Lung microvascular endothelial cell (primary cell): ENCODE measurements at places on chromosomes 16 and 17. TPM values are rescaled to one million over a fixed set of nuclear protein-coding genes. Genes with fewer than 3 reads are reported as not detected.

GRCh38 chr17:76873856-76874255, 5.7 kb downstream of the MGAT5B start:
- no peak for DNase-seq

DNA sequence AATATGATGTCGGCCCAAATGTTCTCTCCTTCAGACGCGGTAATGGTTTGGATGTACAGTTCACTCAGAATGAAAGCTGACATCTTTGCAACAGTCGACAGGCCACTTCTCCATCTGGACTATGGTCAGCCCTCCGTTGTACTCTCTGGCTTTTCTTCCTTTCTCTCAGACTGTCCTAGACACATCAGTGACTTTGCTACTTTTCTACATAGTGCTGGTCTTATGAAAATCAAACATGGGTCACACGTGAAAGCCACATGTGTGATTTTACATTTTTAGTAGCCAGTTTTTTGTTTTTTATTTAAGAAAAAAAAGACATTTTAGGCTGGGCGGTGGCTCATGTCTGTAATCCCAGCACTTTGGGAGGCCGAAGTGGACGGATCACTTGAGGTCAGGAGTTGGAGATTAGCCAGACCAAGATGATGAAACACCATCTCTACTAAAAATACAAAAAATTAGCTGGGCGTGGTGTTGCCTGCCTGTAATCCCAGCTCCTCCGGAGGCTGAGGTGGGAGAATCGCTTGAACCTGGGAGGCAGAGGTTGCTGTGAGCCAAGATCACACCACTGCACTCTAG, 644.1 kb downstream of the KCNJ2 start:
- DNase-seq: no peak

- DNase-seq: peak; percentile 88
These were observed 10.5 kb downstream of the POLDIP2 start for GRCh38 chr17:28346746-28347246.

- DNase-seq: no peak
These were observed 83.2 kb downstream of the C16orf78 start for GRCh38 chr16:49456763-49457162.

DNA sequence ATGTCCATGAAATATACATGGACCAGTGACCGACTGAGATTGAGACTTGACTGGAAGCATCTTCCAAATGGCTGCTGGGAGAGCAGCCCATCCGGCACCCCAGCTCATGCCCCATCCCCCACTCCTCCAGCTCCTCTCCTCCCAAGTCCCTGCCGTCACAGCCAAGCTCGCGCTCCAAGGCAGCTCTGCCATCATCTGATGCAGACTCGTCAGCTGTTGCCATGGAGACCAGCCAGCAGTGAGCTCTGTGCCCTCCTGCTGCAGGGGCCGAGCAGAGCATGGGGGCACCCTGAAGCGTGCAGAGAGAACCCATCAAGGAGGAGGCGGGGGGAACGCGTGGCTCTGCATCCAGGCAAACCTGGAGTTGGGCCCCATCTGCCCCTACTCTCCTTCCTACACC, 74.5 kb upstream of the TNRC6C start:
- DNase-seq: no peak

GRCh38 chr16:75754141-75754540, 27.9 kb upstream of the CPHXL start:
- DNase-seq: no peak

GRCh38 chr16:2284797-2285576, 17.1 kb upstream of the RNPS1 start:
- no peak for DNase-seq

GRCh38 chr17:27284811-27285415, 9.0 kb upstream of the WSB1 start:
- peak; percentile 58 for DNase-seq

DNA sequence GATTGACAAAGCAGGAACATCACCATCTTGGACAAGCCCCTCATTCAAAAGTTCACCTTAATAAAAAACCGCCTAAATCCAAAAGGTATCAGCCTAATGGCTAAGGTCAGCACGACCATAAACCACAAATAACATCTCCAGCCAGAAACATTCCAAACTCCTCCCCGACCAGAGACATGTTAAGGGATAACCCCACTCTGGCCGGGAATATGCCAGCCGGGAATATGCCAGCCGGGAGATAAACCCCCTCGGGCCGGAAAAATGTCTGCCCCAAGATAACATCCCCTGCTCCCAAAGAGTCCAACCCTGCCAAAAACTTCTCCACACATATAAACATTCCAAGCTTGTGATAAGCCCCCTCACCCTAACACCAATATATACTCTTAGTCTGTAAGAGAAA, 1.4 kb downstream of the DHX33 start:
- no peak for DNase-seq

DNA sequence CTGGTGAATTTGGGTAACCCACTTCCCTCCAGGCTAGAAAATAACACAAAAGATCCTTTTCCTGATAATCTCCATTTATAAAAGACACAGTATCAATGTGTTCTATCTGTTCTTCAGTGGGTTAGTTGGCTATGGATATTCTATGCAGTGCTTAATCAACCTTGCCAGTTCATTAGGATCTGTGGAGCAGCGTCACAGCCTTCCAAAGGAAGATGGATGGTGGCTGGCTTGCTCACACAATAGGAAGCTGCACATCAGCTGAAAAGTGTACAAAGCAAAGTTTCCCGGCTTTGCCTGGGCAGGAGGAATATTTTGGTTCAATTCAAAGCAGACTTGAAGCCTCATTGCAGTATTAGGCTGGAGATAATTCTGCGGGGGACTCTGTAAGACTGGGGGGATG, 70.3 kb upstream of the CA10 start:
- no peak for DNase-seq

GRCh38 chr16:89863741-89864526, 9.5 kb upstream of the TCF25 start:
- no peak for DNase-seq

GRCh38 chr16:80300876-80301275, 239.9 kb upstream of the DYNLRB2 start:
- no peak for DNase-seq

DNA sequence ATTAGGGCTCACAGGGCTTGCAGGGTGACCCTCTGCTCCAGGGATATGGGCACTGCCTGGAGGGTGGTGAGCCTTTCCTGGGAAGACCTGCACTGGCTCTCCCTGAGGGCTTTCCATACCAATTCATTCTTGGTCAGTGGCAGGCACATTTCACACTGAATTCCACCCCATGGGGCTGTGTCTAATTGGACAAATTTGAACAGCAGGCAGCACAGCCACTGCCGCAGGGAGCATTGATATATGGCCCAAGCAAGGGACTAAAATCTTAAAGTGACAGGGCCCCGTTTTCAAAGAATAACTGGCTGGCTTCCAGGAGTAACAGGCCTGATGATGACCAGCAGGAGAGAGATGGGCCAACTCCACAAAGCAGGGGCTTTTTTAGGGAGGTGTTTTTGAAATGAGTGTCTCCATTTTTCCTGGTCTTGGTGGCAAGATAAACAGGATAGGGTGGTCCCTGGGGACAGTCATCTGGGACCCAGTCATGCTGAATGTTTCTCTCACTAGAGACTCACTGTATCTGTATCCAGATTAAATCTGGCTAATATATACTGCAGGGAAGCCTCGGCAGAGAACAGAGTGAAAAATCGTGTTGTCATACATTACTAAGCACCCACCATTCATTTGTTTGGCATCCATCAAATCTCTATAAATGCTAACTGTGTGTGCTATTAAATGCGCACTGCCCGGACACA, 74.1 kb upstream of the TBX2 start:
- DNase-seq: no peak

GRCh38 chr16:3474136-3474779, 21.0 kb downstream of the C16orf90 start:
- DNase-seq: no peak

GRCh38 chr16:83515395-83515794, 292.4 kb upstream of the HSBP1 start:
- no peak for DNase-seq

DNA sequence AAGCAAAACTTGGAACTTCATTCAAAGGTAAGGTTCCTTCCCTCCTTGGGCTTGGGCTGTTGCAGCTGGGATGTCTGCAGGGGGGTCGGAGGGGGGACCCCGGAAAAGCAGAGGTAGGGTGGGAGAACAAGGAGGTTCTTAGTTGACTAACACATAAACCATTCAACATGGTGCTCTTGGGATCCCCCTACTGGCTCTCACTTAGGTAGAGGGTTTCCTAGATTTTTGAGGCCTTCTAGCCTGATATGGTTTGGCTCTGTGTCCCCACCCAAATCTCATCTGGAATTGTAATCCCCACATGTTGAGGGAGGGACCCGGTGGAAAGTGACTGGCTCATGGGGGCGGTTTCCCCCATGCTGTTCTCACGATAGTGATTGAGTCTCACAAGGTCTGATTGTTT, 93.9 kb downstream of the RGS9 start:
- no peak for DNase-seq

- no peak for DNase-seq
These were observed 60.8 kb upstream of the CORO6 start for GRCh38 chr17:29683481-29683880.

DNA sequence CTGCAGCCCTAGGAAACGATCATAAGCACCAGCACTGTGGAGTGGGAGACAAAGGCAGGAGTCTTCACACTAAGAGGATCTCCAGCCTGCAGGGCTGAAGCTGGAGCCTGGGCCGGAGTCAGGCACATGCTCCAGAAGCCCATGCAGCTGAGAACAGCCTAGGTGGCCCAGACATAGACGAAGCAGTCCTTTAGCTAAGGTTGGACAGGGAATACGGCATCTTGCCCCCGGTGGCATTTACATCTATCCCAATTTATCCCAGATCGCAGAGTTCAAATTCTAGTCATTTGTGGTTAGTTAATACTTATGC, 13.9 kb downstream of the TSPOAP1 start:
- DNase-seq: no peak

DNA sequence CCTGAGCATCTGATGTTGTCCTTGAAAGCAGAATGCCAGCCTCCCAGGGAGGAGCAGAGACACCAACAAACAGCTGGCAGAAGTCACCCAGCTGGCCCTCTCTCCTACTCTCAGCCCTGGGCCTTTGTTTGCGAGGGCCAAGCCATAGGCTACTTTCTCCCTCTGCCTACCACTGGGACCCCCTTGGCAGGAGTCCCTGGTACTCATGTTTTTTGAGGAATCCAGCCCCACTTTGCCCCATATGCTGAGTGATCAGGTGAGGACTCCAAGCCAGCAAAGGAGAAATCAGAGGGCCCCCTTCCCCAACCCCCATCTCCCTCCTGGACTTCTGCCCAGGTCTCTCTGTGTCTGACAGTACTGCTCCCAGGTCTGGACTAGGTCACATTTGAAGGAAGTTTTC, 121.9 kb downstream of the USP31 start:
- DNase-seq: no peak

DNA sequence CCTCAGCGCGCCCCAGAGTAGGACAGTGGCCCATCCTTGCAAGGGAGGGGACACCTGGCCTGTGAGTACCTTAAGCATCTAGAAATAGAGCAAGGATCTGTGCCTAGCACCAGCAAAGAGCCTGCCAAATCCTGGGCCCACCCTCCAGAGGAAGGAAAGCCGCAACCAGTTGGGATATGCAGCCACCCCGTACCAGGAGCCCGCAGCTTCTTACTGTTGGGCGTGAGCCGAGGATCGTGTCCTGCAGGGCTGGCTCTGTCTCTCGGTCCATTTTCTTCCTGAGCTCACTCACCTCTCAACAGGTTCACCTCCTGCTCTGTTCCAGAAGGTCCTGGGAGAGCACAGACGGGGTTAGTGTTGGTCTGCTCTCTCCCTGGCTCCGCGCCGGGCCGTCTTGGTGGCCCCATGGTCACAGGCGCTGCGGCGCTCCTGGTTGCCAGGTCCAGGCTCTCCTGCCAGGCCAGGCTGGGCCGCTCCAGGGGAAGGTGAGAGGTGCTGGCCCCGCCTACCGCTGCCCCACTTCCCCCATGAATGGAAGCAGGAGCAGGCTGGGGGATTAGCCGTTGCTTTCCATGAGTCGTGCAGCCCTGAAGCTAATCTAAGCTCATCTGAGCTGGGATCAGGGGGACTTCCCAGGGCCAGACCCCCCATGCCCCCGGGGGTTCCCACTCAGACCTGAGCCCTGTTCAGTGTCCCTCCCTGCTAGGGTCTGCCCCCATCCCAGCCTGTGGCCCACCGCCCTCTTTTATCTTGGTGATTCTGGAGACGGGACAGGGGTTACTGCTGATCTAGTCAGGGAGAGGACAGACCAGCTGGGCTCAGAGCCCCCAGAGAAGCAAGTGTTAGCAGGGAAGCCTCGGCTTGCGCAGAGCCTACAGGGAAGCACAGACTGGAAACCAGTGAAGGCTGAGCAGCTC, 12.7 kb downstream of the ENDOV start:
- no peak for DNase-seq

GRCh38 chr17:45388604-45389325, 43.9 kb downstream of the ARHGAP27 start:
- no peak for DNase-seq

GRCh38 chr16:65665586-65665985, 543.7 kb upstream of the CDH11 start:
- no peak for DNase-seq

GRCh38 chr16:143047-143446, 4.6 kb upstream of the NPRL3 start:
- no peak for DNase-seq

- no peak for DNase-seq
These were observed 7.8 kb upstream of the PDP2 start for GRCh38 chr16:66872559-66872942.

GRCh38 chr16:66103211-66103610, 263.3 kb upstream of the CDH5 start:
- no peak for DNase-seq

DNA sequence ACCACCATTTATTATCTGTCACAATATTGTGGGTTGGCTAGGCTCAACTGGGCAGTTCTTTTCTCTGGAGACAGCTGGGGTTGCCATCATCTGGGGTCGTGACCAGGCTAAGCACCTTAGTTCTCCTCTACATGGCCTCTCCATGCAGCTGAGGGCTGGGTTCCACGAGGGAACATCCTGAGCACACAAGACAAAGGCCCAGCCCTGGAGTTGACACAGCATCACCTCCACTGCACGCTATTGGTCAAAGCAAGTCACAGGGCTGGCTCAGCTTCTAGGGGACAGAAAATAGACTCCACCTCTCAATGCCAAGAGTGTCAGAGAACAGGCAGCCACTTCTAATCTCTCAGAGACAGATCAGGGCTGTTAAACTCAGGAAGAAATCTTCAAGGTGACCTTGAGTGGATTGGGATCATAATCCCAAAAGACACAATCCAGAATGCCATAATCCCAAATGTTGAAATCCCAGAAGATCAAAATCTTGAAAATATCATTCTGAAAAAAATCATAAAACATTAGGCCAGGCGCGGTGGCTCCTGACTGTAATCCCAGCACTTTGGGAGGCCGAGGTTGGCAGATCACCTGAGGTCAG, 13.0 kb upstream of the USP10 start:
- DNase-seq: no peak

- DNase-seq: no peak
These were observed 70.0 kb upstream of the TNRC6C start for GRCh38 chr17:77888242-77889134.

GRCh38 chr17:64315570-64315969, 52.5 kb upstream of the TEX2 start:
- DNase-seq: no peak

GRCh38 chr16:66391726-66392670, 25.5 kb downstream of the CDH5 start:
- DNase-seq: no peak

Gene CA7
- total RNA-seq: not detected in 2 replicates

Gene AKAP10
- total RNA-seq: 9.6 and 15.5 TPM in 2 replicates

Gene KRTAP4-12
- not detected in 2 replicates for total RNA-seq

Gene EXOC3L1
- total RNA-seq: 33.8 and 48.0 TPM in 2 replicates

Gene RPL38
- total RNA-seq: 3,826 and 4,570 TPM in 2 replicates

Gene GPRC5B
- total RNA-seq: 26.6 and 110 TPM in 2 replicates

Gene KRTAP1-5
- total RNA-seq: not detected in 2 replicates

Gene MRC2
- total RNA-seq: 5.6 and 16.8 TPM in 2 replicates

Gene CCL1
- not detected in 2 replicates for total RNA-seq

Gene NCOR1
- 57.3 and 85.1 TPM in 2 replicates for total RNA-seq

Gene LRRC75A
- total RNA-seq: 0.99 and 1.1 TPM in 2 replicates

Gene SYT17
- 1.7 and 4.4 TPM in 2 replicates for total RNA-seq

Gene XAF1
- total RNA-seq: 0.79 and 2.6 TPM in 2 replicates

Gene KRTAP9-4
- not detected in 2 replicates for total RNA-seq
